ENCODE measurements at places on chromosomes 13 and 19. TPM values are rescaled to one million over a fixed set of nuclear protein-coding genes. Genes with fewer than 3 reads are reported as not detected.

The CPAMD8 gene
- 11.3 TPM for total RNA-seq

The ATG4D gene
- 50.2 TPM for total RNA-seq

The ZNF223 gene
- total RNA-seq: 2.9 TPM

The KLHL1 gene
- total RNA-seq: not detected

The CD37 gene
- total RNA-seq: 7.1 TPM

The DGKH gene
- total RNA-seq: 4.0 TPM

The PSG1 gene
- not detected for total RNA-seq

The GJA3 gene
- 6.2 TPM for total RNA-seq

The DCLK1 gene
- 18.2 TPM for total RNA-seq

The WDR87 gene
- total RNA-seq: not detected

The WDR88 gene
- total RNA-seq: not detected

The GSK3A gene
- total RNA-seq: 34.4 TPM

The ZNF846 gene
- total RNA-seq: 12.7 TPM

The F2RL3 gene
- total RNA-seq: 2.3 TPM

The RNF225 gene
- not detected for total RNA-seq

The LRFN3 gene
- total RNA-seq: 9.7 TPM

The HCST gene
- 6.9 TPM for total RNA-seq

The ZNF780A gene
- 10.5 TPM for total RNA-seq

The CYP2A7 gene
- not detected for total RNA-seq

The KLK14 gene
- 0.21 TPM for total RNA-seq

The VSTM1 gene
- not detected for total RNA-seq

The CNN1 gene
- 208 TPM for total RNA-seq

The NUMBL gene
- total RNA-seq: 24.6 TPM

The NALCN gene
- total RNA-seq: 11.8 TPM

The OSCAR gene
- 1.9 TPM for total RNA-seq

The ZNF135 gene
- 2.5 TPM for total RNA-seq

The HIPK4 gene
- 0.10 TPM for total RNA-seq

The ZNF43 gene
- total RNA-seq: 8.6 TPM

The LYPD5 gene
- total RNA-seq: 1.3 TPM

The KLK15 gene
- total RNA-seq: not detected

The TLE6 gene
- 0.65 TPM for total RNA-seq

The ARID3A gene
- total RNA-seq: 5.3 TPM

The ZDHHC20 gene
- total RNA-seq: 21.7 TPM

The URAD gene
- total RNA-seq: not detected

The CADM4 gene
- 10.1 TPM for total RNA-seq

The KCTD4 gene
- total RNA-seq: not detected

The SOX21 gene
- total RNA-seq: not detected

Data from left cardiac atrium (tissue), 4 donors.